Adrenal gland (tissue), 19 donors: ENCODE measurements at places on chromosomes 16 and 17. TPM values are rescaled to one million over a fixed set of nuclear protein-coding genes. Genes with fewer than 3 reads are reported as not detected.
A peak's percentile ranks its signal among the peaks of the same experiment; 100 is the strongest.

DNA sequence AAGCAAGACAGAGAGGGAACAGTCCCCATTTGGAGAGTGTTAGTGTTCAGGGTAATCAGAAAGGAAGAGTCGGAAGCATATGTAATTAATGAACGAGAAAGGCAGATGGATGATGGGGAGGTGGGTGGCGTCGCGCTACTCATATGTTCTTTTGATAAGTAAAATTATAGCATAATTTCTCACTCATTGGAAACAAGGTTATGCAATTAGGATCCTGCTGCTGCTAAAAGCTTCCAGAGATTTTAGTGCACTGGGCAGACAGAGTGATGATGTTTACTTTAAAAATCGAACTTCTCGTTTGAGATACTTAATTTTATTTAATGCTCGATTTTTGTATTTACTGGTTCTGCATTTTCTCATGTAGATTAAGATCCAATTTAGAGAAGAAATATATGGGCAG is 96.2 kb downstream of the PRKCA start:
- no peak for DNase-seq

The SREBF1 gene
- polyA plus RNA-seq = 298 TPM

The ZNRF1 gene
- 9.9 TPM for polyA plus RNA-seq

The CIBAR2 gene
- 2.6 TPM for polyA plus RNA-seq

- no peak for DNase-seq
Measured at GRCh38 chr17:62631936-62632924, 4.8 kb downstream of the MRC2 start.

DNA sequence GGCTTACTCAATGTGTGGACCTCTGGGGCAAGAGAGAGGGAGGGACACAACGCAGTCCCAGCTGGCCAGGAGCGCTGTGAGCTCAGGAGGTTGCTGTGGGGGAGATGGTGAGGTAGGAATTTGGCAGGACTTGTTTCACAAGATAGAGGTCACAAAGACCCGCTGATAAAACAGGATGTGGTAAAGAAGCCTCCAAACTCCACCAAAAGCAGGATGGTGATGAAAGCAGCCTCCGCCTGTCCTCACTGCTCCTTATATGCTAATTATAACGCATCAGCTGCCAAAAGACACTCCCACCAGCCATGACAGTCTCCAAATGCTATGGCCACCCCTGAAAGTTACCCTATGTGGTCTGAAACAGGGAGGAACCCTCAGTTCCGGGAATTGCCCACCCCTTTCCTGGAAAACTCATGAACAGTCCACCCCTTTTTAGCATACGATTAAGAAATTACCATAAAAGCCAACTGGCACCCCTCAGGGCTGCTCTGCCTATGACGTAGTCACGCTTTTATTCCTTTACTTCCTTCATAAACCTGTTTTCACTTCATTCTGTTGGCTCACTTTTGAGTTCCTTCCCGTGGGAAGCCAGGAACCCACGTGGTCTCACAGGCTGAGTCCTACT is 5.3 kb upstream of the EIF4A3 start:
- no peak for DNase-seq

- no peak for DNase-seq
Measured at GRCh38 chr17:47914306-47914948, 18.4 kb downstream of the SP2 start.

The TUBG2 gene
- 49.6 TPM for polyA plus RNA-seq

The UBALD1 gene
- 92.7 TPM for polyA plus RNA-seq

The ITPRIPL2 gene
- polyA plus RNA-seq = 7.7 TPM

DNA sequence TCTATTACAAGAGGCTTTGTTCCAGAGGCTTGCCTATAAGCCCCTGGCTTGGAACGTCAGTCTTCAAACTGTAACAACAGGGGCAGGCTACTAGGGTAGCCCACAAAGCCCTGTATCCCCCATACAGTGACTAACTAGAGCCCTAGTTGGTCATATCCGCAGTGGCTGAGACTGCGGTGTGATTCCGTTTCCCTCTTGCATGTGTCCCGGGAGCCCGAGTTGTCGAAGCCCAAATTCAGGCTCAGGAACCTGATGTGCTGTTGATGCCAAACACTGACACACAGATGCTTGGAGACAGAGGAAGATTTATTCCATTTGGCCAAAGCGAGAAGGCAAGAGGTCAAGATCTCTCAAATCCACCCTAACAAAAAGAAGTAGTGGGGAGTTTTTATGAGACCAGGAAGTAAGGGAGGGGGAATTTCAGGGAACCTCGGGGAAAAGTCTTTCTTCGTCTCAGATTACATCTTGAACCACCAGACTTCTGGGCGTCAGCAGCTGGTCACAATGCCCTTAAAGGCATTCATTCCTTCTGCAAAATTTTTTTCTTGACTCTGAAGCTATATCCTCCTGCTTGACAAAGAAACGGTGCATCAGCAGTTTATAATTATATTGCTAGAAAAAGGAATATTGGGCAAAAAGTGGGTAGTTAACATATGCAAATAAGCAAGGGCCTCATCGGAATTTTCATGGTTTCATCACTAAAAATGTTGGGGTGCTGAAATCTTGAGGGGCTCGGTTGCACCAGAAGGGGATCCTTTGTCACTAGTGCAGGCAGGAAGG is 879 bp downstream of the SLFN5 start:
- DNase-seq = peak; percentile 67

The PHOSPHO1 gene
- 0.61 TPM for polyA plus RNA-seq

GRCh38 chr16:54286366-54287130 is at the start of gene IRX3:
Gene IRX3, minus strand, starts transcription at chr16:54286787. Its CDS starts 737 bp downstream, at chr16:54286050.
- peak; percentile 74 for DNase-seq

The ZBTB4 gene
- 30.0 TPM for polyA plus RNA-seq

DNA sequence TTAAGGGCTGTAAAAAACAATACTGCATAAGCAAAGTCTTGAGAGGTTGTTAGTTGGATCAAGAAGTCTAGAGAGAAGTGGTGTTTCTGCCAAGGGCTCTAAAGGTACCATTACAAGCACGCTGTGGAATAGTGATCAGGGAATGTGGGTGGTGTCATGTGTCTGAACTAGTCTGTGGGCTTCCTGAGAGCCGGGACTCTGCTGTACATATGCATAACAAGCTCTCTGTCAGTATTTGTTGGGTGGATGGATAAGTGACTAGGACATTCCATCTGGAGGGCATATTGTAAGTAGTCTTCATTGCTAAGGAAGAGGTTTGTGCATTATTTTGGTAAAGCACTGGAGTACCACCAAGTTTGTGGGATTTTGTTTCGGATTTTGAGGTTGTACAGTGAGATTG is 209.5 kb downstream of the LGALS9B start:
- DNase-seq = no peak

DNA sequence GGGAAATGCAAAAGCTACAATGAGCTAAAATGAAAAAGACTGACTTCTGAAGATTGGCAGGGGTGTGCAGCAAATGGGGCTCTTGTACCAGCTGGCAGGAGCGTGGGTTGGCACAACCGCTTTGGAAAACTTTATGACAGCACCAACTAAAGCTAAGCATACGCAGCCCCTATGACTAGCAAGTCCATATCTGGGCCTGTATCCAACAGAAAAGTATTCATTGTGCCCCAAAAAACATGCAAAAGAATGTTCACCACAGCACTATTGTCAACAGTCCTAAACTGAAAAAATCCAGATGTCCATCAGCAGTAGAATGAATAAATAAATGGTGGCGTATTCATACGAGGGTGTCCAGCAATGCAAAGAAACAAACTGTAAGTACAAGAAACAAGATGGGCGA is 22.6 kb upstream of the ITGA3 start:
- no peak for DNase-seq

The IGF2BP1 gene
- polyA plus RNA-seq = not detected

DNA sequence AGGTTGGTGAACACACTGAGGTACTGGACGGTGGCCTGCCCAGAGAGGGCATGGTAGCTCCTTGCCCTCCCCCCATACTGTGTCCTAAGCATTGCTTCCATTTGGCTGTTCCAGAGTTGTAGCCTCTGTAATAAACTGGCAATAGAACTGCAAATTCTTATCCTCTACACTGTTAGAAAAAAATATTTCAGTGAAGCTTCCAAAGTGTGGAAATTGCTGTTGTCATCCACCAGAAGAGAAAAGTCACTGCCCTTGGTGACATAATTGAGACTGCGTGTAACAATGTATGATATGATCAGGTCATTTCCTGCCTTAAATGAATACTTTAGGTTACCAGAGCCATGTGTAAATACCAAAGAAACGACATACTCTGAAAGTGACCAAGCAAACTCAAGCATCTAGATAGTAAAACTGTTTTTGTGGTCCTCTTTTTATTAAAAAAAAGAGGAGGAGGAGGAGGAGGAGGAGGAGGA is 65.9 kb downstream of the CEP95 start:
- DNase-seq = no peak

The MPP3 gene
- 7.6 TPM for polyA plus RNA-seq
